Muscle of back (tissue), 13 donors: ENCODE measurements at places on chromosomes 5 and 9. TPM values are rescaled to one million over a fixed set of nuclear protein-coding genes. Genes with fewer than 3 reads are reported as not detected.

Gene PAPPA
- 1.3 TPM for polyA plus RNA-seq

- DNase-seq: no peak
Measured at GRCh38 chr5:179762079-179762780, 29.6 kb downstream of the MAML1 start.

- no peak for DNase-seq
Measured at GRCh38 chr5:143343042-143343441, 60.4 kb downstream of the NR3C1 start.

GRCh38 chr5:176185133-176185733 lies 53.0 kb upstream of the SIMC1 start:
- no peak for DNase-seq

GRCh38 chr5:14495301-14495700 lies 86.3 kb upstream of the OTULINL start:
- no peak for DNase-seq

DNA sequence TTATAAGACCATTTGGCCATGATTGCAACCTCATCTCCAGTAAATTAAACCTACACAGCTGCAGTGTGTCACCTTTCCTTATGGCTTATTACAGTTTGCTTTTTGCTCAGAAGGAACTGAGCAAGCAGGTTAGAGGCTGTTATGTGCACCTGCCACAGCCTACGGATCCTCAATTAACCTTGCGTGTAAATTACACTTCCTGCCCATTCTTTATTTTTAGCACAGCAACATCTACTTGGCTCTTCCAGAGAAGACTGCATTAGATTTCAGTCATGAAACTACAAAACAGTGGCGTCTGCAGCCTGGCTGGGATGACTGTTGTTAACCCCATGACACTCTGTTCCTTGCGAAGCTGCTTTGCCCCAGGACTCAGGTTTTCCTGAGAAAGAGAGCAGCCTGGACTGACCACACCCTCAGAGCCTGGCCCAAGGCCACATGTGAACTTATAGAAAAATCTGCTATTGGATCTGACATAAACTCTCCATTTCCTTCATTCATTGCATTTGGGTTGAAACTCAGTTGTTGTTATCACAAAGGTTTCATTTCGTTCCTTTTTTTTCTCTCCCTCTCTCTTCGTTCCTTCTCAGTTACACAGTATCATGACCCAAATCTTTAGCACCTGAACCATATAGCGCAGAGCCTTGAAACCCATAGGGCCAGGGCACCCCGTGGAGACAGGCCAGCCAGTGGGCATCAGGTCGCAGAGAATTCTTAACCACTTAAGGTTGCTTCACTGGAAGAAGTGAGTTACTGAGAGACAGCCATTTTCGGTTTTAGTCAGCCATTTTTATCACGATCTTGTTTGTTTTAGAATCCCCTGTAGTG lies 138.6 kb downstream of the PALM2AKAP2 start:
- DNase-seq: no peak

Gene SLC6A18
- not detected for polyA plus RNA-seq

GRCh38 chr5:72133212-72133990 lies 26.1 kb downstream of the MAP1B start:
- DNase-seq: no peak

- DNase-seq: no peak
Measured at GRCh38 chr5:142844866-142845265, 74.7 kb downstream of the ARHGAP26 start.

DNA sequence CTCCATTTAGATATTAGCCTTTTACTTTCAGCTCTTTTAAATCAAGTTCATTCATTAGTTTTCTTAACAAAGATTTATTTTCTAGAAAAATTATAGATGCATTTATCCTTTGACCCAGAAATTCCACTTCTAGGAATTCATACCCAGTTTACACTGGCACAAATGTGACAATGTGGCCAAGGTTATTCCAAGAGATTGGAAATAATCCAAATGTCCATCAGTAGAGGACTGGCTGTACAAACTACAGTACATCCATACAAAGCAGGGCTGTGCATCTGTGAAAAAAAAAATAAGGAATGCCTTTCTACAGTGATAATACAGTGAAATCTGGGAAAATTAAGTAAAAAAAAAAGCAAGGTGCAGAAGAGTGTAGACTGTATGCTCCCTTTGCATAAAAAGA lies 149.2 kb downstream of the GABBR2 start:
- no peak for DNase-seq

DNA sequence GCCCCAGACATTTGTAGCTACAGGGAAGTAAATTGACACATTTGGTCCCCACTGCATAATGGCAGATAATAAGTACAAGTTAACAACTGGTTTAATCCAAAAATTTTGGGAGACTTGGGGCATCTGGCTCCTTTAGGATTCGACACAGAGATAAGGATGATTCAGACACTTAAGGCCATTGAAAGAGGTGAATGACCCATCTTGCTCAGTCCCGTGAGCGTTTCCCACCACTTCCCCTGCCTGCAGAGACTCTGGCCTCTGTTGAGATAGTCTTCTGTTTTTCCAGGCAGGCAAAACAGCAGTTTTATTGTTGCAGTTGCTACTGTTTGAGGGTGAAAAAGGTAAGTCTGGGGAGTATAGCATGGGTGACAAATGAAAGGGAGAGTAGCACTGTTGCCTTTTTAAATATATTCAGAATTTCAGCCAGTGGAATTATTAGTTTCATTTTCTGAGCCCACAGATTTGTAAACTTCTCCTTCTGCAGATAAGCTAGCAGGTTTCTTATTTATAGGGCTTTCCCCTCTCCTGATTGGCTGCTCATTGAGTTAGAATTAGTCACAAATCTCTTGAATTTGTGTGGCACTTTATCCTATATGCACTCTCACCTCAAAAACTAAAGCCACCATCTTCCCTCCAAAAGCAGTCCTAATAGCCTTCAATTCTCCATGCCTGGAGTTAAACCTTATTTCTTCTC lies 19.3 kb downstream of the ACO1 start:
- no peak for DNase-seq

GRCh38 chr9:113328045-113328782 lies 11.9 kb downstream of the WDR31 start:
- DNase-seq: no peak

GRCh38 chr9:130041648-130042405 lies 1.2 kb downstream of the FNBP1 start:
- peak; percentile 73 for DNase-seq

Gene UNC13B
- polyA plus RNA-seq: 15.1 TPM

DNA sequence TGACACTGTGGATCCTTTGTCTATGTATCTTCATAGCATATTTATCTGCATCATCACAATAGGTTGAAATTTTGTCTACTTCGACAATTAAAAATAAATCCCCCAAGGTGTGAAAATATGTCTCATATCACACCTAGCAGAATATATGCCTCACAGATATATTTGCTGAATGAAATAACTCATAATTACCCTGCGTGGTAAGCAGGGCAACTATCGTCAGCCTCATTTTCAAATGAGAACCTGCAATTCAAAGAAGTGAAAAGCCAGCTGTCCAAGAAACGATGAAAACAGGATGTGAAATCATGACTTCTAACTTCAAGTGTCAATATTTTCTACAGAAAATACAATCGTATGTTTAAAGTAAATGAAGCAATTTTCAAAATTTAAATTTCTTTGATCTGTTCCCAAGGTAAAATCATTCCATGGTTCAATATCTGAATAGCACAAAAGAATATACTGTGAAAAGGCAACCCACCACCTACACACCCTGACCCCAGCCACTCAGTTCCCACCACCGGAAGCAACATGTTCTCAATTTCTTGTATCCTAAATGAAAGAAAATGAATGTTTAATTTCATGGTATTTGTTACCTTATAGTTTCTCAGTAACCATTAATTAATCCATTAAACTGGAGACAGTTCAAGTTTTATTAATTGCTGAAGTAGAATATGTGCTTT lies 57.1 kb downstream of the TBCA start:
- no peak for DNase-seq

DNA sequence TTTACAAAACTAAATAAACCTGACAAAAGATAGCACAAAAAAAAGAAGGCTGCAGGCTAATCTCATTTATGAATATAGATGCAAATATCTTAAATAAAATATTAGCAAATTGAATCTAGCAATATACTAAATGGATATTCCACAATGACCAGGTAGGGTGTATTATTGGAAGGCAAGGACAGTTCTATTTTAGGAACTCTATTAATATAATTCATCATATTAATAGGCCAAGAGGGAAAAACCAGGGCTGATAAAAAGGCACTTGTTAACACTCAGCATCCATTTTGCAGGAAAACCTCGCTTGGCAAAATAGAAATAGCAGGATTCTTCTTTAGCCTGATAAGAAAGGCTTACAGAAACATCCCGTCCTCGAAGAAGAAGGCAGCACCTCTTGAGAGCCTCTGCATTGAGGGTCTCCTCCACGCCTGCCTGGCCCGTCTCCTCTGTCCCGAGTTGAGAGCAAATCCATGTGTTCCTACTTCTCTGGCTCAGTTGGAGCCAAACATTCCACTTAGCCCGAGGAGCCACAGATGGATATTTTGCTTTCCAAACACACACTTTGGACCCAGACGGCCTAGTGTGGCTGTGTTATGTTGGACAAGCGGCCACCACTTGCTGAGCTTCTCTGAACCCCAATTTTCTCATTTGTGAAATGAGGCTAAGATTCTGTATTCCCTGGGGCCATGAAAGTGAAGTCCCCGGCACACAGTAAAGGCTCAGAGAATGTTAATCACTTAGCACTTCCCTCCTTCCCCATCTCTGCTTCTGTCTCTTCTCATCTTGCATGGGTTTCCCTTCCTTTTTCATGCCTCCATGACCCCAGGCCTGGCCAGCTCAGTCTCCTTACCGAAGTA lies 181.8 kb upstream of the MVB12B start:
- no peak for DNase-seq

DNA sequence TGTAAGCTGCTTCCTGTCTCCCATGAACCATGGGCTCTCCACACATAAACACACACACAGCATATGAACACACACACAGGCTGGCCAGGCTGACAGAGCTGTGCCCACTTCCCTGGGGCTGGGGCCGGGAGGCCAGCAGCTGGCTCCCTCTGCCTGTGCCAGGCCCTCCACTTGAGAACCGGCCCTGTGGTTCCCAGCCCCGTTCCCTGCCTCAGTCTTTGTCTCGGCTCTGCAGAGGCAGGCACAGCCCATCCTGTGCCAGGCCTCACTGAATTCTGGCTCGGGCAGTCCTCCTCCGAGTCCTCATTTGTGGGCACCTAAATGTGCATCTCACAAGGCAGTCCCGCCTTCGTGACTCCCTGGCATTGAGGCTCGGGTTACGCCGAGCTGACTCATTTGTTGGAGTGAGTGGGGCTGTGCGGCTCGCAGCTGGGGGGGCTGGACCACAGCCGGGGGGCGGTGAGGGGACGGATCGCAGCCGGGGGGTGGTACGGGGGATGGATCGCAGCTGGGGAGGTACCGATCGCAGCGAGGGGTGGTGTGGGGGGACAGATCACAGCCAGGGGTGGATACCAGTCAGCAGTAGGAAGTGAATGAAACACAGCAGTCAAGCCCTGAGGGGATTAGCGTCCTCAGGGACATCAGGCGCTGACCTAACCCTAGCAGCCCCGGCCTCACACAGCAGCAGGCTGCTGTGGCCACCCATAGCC lies 72.3 kb downstream of the PSMB7 start:
- peak; percentile 89 for DNase-seq

- no peak for DNase-seq
Measured at GRCh38 chr5:111070272-111071134, 1.0 kb upstream of the TSLP start.

Gene NOTCH1
- polyA plus RNA-seq: 19.4 TPM

GRCh38 chr5:118479285-118479684 lies 509.1 kb downstream of the DTWD2 start:
- no peak for DNase-seq

GRCh38 chr5:78562001-78562400 lies 86.6 kb downstream of the LHFPL2 start:
- no peak for DNase-seq

DNA sequence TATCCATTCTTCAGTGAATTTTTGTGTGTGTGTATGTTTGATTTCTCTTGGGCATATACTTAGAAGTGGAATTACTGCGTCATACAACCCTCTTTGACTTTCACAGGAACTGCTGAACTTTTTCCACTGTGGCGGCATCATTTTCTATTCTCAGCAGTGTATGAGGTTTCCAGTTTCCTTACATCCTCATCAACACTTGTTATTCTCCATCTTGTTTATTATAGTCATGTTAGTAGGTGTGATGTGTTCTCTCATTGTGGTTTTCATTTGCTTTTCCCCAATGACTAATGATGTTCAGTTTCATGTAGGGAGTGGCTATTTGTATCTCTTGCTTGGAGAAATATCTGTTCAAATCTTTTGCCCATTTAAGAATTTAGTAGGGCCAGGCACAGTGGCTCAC lies 2.6 kb downstream of the ZNF79 start:
- DNase-seq: no peak

DNA sequence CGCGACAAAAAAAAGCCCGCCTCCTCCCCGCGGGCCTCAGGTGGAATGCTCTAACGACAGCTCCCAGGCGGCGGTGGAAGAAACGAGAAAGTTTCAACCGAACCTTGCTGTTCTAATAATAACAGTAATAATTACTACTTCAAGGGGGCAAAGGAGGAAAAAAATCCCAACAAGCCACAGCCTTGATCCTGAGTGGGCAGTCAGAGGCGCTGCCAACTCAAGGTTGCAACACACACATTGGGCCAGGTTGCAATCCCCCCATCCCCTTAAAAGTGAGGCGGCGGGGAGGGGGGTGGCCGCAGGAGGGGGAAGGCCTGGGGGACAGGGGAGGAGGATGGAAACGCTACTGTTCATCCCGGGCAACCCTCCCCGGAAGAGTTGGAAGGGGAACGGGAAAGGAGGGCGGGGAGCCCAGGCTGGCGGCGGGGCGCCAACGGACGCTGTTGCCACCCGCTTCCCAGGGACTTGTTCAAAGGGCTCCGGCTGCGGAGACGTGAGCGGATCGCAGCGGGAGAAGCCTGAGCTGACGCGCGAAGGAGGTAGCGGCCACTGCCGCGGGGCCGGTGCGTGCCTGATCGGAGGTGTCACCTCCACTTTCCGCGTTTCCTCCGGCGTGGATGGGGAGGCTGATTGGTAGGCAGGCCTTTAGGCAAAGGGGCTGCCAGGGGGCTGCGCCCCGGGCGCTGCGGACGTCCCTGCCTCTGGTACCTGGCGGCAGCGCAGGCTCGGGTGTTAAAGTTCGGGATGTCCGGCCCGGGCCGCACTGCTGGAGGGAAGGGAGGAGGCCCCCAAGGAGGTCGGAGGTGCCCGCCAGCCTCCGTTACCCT lies 647 bp downstream of the SMARCA2 start:
- DNase-seq: no peak
